Heart right ventricle (tissue), 16 donors: ENCODE measurements at places on chromosomes 3 and 15. TPM values are rescaled to one million over a fixed set of nuclear protein-coding genes. Genes with fewer than 3 reads are reported as not detected.

Gene TMEM207
- not detected for polyA plus RNA-seq

Gene ALG3
- 63.6 TPM for polyA plus RNA-seq

Gene ABHD2
- polyA plus RNA-seq: 41.6 TPM

Gene CCR9
- polyA plus RNA-seq: not detected

Gene PP2D1
- not detected for polyA plus RNA-seq

Gene TIMP4
- polyA plus RNA-seq: 7.3 TPM

Gene CRYGS
- polyA plus RNA-seq: 1.2 TPM

Gene CRELD1
- 92.1 TPM for polyA plus RNA-seq

Gene MUSTN1
- polyA plus RNA-seq: 182 TPM

Gene GANC
- 5.3 TPM for polyA plus RNA-seq

Gene CFAP161
- polyA plus RNA-seq: 0.95 TPM

Gene BNC1
- 0.07 TPM for polyA plus RNA-seq

Gene HGD
- 0.12 TPM for polyA plus RNA-seq

Gene GRM7
- polyA plus RNA-seq: not detected

Gene OXTR
- 0.37 TPM for polyA plus RNA-seq

Gene RBMS3
- 3.2 TPM for polyA plus RNA-seq

Gene NUP210
- polyA plus RNA-seq: 3.4 TPM

Gene GOLGA6A
- not detected for polyA plus RNA-seq

Gene PRKCD
- 11.5 TPM for polyA plus RNA-seq

Gene CLEC3B
- 355 TPM for polyA plus RNA-seq

Gene SI
- not detected for polyA plus RNA-seq

Gene FLNB
- polyA plus RNA-seq: 65.3 TPM

Gene LMLN
- polyA plus RNA-seq: 3.1 TPM

Gene LACTB
- 11.6 TPM for polyA plus RNA-seq

Gene PIGBOS1
- 17.7 TPM for polyA plus RNA-seq

Gene GOLGA6L7
- polyA plus RNA-seq: not detected

Gene DISP2
- 0.16 TPM for polyA plus RNA-seq

Gene ACTRT3
- 0.52 TPM for polyA plus RNA-seq

Gene LRCH3
- 12.1 TPM for polyA plus RNA-seq

Gene TNFSF10
- polyA plus RNA-seq: 17.2 TPM

Gene FAM107A
- 47.7 TPM for polyA plus RNA-seq

Gene DNAJA4
- 226 TPM for polyA plus RNA-seq

Gene ALG1L2
- not detected for polyA plus RNA-seq

Gene CD96
- polyA plus RNA-seq: 0.07 TPM

Gene PRTG
- 0.66 TPM for polyA plus RNA-seq

Gene CLDN1
- polyA plus RNA-seq: 0.29 TPM

Gene ALPK3
- polyA plus RNA-seq: 110 TPM

Gene RAB7A
- 161 TPM for polyA plus RNA-seq
